H9 (cell line): ENCODE measurements at places on chromosomes 3 and 15. TPM values are rescaled to one million over a fixed set of nuclear protein-coding genes. Genes with fewer than 3 reads are reported as not detected.

The ZNF662 gene
- total RNA-seq = not detected in 2 replicates

The SPRED1 gene
- total RNA-seq = 41.0 and 42.1 TPM in 2 replicates

The GOLGA6L26 gene
- total RNA-seq = not detected in 2 replicates

The GCNT3 gene
- not detected in 2 replicates for total RNA-seq

The EID1 gene
- total RNA-seq = 112 and 113 TPM in 2 replicates

The STRIT1 gene
- total RNA-seq = 0.26 TPM in 1 of 2 replicates, not detected in the other

The MYZAP gene
- total RNA-seq = 0.63 and 0.72 TPM in 2 replicates

The ZNF860 gene
- 2.1 and 2.6 TPM in 2 replicates for total RNA-seq

The CMSS1 gene
- 60.3 and 61.8 TPM in 2 replicates for total RNA-seq

The RPL4 gene
- 3,988 and 4,137 TPM in 2 replicates for total RNA-seq

The CCDC33 gene
- total RNA-seq = 4.5 and 4.6 TPM in 2 replicates

The ATP13A5 gene
- not detected in 2 replicates for total RNA-seq

The FSD2 gene
- total RNA-seq = not detected in 2 replicates

The NPAP1 gene
- total RNA-seq = 0.04 and 0.07 TPM in 2 replicates

The B3GNT5 gene
- 7.3 and 7.6 TPM in 2 replicates for total RNA-seq

The MUSTN1 gene
- total RNA-seq = 0.55 and 0.72 TPM in 2 replicates

The PPP1R14D gene
- not detected in 2 replicates for total RNA-seq

The ULK4 gene
- total RNA-seq = 12.1 and 12.9 TPM in 2 replicates

The ACTRT3 gene
- 5.9 and 6.1 TPM in 2 replicates for total RNA-seq

The STRC gene
- 0.61 and 0.97 TPM in 2 replicates for total RNA-seq

The ZCWPW2 gene
- 0.31 and 0.35 TPM in 2 replicates for total RNA-seq

The CSPG5 gene
- 5.4 and 5.7 TPM in 2 replicates for total RNA-seq

The SLC9C1 gene
- total RNA-seq = 0.15 and 0.50 TPM in 2 replicates
